ENCODE measurements at places on chromosomes 7 and 10.

DNA sequence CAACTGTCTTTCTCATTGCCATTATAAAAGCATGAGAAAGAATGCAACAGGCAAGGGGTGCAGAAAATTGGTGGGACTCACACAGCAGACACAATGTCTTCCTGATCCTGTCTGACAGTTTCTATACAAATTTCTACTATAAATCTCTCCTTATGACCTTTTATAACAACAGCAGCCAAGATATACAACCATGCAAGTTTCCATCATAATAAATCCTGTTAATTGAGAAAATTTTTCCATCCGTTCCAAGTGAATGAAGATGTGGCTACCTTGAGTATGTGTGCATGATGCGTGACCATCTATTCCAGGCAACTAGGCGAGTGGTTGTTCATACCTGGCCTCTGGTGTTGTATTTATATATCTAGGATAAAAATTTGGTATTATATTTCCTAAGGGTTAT lies 216.7 kb downstream of the BBS9 start:
- no peak for DNase-seq

GRCh38 chr7:141381794-141382427 lies 169.3 kb upstream of the AGK start:
- DNase-seq, result no peak

- no peak for DNase-seq
These were observed 8.0 kb downstream of the GRK5 start for GRCh38 chr10:119215371-119215770.

GRCh38 chr10:29252811-29253689 lies 35.8 kb upstream of the LYZL1 start:
- no peak for DNase-seq

GRCh38 chr7:148584154-148584827 lies 6.3 kb upstream of the C7orf33 start:
- DNase-seq, result no peak

Measured in stimulated activated CD8-positive, alpha-beta memory T cell treated with anti-CD3 and anti-CD28 coated beads, Interleukin-15, amount 100 ng/mL, for 24 hours (primary cell).